Activated CD4-positive, alpha-beta T cell treated with anti-CD3 and anti-CD28 coated beads, Interleukin-2, amount 10 ng/mL, durations not matched to agents 24 days and 14 days (primary cell): ENCODE measurements at places on chromosomes 6 and 20. TPM values are rescaled to one million over a fixed set of nuclear protein-coding genes. Genes with fewer than 3 reads are reported as not detected.

GRCh38 chr20:588932-589672 lies 21.0 kb downstream of the TCF15 start:
- no peak for DNase-seq

Gene JPH2
- total RNA-seq: 0.05 TPM in 1 of 2 replicates, not detected in the other

DNA sequence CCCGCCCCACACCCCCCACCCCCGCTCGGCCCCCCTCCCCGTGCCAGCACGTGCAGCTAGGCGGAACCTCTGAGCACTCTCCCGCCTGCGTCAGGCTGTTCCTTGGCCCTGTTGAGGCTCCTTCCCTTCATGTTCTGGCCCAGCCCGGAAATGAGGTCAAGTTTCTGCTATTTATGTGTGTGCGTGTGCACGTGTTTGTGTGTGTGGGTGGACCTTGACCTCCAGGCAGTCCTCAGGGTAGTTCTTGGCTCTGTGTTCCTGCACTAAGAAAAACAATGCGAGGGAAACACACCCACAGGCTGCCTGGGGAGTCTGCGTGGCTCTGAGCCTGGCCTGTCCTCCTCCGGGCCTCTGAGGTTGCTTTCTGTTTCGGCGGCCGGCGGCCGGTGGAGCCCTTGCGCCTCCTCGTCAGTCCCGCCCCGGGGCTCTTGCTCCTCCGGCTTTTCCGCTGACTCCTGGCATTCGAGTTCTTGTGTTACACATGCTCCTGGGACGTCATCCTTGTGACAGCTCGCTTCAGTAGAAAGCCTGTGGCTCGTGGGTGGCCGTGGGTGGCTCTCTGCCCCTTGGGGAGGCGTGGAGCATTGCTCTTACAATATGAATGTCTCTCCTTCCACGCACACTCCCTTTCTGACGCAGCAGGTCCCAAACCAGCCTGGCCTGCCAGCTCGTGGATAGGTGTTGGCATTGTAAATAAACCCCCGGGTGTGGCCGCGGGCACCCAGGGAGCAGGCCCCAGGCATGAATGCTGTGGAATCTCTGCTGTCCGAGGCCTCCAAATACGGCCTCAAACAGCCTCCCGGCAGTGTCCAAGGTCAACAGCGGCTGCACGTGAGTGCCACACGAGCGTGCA lies 10.0 kb downstream of the SLCO4A1 start:
- peak; percentile 89 for DNase-seq

- no peak for DNase-seq
Observed at GRCh38 chr6:39268171-39268570, 38.9 kb upstream of the KCNK5 start.

GRCh38 chr20:36526521-36527011 lies 14.8 kb upstream of the MYL9 start:
- DNase-seq: no peak

Gene RBM12
- total RNA-seq: 148 and 151 TPM in 2 replicates

DNA sequence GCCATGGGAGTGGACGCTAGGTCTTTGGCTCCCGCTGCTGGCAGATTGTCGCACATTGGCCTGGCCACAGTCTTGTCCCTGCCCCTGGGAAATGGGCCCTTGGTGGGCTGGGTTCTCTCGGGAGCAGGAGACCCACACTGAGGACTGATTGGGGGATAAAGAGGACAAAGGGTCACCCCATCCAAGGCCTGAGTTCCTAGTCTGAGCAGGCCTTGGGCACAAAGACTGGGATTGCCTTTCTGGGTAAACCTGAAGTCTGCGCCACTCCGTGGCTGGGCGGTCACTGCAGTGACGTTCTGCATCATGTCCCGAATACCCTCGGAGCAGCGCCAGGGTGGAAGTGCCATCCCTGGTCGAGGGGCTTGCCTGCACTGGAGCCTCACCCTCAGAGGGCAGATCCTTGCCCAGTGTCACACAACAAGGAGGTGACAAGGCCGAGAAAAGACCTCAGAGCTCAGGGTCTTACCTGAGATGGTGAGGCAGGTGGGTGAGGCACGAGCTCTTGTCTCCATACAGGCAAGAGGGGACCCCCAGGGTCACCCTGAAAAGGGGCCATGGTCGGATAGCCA lies 36.1 kb upstream of the ZBP1 start:
- DNase-seq: no peak

DNA sequence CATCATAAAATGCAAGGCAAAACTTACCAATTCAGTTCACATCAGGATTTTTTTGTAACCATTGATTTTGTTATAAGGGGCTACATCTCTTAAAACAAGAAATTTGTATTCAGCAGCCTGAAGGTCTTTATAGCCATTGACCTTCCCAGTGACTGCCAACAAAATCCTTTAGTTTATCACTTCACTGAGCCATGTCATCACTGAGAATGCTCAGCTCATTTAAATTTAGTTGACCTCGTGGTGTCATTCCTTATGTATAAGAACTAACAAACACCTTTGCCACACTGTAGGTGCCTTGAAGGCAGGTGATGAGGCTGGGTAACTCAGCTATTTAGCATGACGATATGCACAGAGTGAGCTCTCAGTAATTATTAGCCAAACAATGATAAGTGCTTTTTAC lies 77.7 kb downstream of the GRM1 start:
- no peak for DNase-seq

Gene REM1
- total RNA-seq: not detected in 2 replicates

DNA sequence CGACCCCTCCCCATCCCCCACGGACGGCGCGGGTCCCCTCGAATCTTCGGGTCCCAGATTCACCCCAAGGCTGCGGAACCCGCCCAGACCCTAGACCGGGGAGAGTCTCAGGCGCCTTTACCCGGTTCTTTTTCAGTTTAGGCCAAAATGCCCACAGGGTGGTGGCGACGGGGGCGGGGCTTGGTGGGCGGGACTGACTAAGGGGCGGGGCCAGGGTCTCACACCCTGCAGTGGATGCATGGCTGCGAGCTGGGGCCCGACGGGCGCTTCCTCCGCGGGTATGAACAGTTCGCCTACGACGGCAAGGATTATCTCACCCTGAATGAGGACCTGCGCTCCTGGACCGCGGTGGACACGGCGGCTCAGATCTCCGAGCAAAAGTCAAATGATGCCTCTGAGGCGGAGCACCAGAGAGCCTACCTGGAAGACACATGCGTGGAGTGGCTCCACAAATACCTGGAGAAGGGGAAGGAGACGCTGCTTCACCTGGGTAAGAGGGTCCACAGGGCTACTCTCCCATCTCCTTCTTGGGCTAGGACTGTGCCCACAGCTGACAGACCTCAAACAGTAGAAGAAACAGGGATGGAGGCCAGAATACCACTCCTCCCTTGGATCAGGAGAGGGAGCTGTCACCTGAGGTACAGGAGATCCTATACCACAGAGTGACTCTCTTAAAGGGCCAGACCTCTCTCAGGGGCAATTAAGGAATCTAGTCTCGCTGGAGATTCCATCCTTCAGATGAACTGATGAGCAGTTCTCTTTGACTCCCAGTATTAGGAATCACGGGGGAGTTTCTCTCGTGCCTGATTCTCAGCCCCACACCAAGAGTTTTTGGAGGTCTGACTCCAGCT lies 942 bp downstream of the HLA-E start:
- DNase-seq: peak; percentile 91

- no peak for DNase-seq
Observed at GRCh38 chr20:6045566-6045965, 8.3 kb downstream of the LRRN4 start.

- DNase-seq: no peak
Observed at GRCh38 chr6:127367023-127367375, 23.6 kb upstream of the ECHDC1 start.

DNA sequence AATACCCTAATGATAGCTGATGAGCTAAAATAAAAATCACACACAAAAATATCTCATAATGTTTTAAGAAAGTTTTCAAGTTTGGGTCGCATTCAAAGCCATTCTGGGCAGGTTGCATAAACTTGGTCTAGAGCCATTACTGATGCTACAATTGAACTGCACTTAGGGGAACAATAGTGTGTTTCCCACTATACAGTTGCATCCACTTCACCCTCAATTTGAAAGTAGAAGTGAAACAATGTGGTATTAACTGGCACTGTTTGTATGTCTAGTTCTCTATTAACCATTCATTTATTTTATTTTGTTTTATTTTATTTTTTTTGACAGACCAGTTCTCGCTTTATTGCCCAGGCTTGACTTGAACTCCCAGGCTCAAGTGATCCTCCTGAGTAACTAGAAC lies 23.0 kb upstream of the STK38 start:
- DNase-seq: no peak

- DNase-seq: peak; percentile 76
Observed at GRCh38 chr6:134317471-134318131, at the start of gene SGK1. TSS of gene SGK1 (minus strand) at chr6:134318112. CDS start at chr6:134317460, 652 bp downstream.

DNA sequence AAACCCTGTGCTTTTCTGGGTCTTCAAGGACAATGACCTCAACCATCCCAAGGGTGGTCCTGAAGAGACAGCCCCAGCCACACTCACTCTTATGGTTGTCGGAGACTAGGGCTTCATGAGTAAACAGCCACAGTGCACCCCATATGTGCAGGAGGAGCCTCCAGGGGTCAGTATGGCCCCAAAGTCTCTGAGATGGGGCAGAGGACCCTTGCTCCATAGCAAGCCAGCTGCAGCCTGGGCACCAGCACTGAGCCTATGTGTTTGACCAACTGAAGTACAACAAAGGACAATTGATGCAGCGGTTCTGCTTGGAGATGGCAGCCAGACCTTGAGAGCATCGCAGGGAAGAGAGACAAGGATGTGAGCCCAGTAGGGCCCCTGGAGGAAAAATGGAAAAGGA lies 112.2 kb downstream of the LRFN2 start:
- DNase-seq: no peak

Gene CNBD2
- 3.1 and 3.8 TPM in 2 replicates for total RNA-seq
